ENCODE measurements at places on chromosomes 7 and 10.

DNA sequence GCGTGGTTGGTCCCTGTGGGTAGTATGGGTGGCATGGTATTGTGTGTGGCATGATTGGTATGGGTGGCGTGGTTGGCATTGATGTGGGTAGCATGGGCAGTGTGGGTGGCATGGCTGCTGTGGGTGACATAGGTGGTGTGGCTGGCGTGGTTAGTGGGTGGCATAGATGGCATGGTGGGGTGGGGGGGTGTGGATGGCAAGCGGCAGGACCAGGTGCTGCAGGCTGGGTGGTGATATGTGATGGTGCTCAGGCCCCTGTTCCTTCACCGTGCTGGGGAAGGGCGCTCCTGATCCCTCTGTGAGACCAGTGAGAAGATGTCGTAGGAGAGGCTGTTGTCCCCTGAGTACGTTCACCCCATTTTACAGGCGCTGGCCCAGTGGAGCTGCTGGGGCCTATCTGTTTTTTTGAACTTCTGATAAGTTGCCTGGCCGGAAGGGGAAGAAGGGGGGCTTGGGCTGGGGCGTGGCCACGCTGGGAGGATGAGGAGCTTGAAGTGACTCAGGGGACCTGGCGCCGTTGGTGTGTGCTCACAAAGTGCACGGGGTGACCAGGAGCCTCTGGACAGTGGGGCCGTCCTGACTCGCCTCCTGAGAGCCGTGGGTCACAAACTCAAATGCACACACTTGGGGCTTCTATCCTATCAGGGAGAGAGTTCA lies 17.5 kb downstream of the INPP5A start:
- peak; percentile 56 for DNase-seq

- no peak for DNase-seq
Measured at GRCh38 chr10:100800931-100801330, 55.5 kb downstream of the PAX2 start.

DNA sequence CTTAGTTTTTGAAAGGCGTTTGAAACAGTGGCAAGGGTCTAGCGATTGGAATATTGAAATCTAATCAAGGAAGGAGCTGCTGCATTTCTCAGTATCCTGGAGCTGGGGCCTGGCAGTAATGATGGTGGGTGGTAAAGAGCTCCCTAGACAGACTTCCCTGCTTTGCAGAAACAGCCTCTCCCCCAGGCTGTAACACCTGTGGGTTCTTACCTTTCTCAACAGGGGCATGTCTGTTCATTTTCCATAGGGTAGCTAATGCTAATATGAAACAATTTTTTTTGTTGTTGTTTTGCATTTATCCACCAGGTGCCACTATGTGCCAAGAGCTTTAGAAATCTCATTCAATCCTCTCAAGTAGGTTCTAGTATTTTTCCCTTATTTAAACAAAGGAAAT lies 345.5 kb downstream of the REEP3 start:
- DNase-seq: no peak

GRCh38 chr10:60914690-60915141 lies 29.3 kb downstream of the RHOBTB1 start:
- no peak for DNase-seq

DNA sequence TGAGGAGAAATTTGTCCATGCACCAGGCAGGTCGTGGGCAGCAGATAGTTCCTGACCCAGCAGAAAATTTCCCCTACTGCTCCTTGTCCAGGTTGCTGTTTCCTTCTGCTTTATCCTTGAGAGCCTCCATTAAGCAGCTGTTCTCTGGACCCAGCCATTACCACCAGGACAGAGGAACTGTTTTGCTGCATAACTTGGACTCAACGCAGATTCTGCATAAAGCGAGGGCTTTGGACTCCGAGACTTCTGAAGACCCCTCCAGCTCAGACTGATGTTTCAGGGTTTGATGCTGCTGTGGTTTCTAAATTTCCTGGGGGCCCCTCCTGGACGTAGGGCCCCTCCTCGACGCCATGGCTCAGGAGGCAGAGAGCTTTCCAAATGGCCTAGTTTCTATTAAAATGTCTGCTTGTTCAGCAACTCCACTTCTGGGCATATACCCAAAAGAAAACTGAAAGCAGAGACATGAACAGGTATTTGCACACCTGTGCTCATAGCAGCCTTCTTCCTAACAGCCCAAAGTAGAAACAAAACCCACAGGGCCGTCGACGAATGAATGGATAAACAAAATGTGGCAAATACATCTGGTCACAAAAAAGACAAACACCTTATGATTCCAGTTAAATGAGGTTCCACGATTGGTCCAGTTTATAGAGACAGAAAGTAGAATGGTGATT lies 28.3 kb upstream of the LMTK2 start:
- DNase-seq: no peak

GRCh38 chr10:92834331-92834730 lies 14.0 kb upstream of the EXOC6 start:
- no peak for DNase-seq

DNA sequence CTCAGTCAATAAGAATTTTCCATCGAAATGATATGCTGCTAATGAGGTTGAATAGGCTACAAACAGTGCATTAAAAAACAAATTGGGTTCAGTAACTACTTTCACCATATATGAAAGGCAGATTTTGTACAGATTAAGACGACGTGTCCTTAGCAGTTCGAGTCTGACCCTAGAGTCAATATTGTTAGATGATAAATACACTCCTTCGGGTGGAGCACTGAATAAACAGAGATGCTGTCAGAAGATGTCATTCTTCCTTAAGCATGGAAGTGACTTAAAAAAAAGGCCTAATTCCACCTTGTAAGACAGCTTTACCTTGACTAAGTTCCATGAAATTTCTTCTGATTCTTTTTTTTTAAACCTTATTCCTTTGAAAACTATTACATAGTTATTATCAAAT lies 5.8 kb upstream of the AGR2 start:
- no peak for DNase-seq

- no peak for DNase-seq
Measured at GRCh38 chr7:44132039-44132438, 8.7 kb upstream of the POLD2 start.

- no peak for DNase-seq
Measured at GRCh38 chr7:158812684-158813083, 16.6 kb downstream of the ESYT2 start.

GRCh38 chr7:74619235-74619860 lies 38.2 kb upstream of the GTF2I start:
- DNase-seq: no peak

DNA sequence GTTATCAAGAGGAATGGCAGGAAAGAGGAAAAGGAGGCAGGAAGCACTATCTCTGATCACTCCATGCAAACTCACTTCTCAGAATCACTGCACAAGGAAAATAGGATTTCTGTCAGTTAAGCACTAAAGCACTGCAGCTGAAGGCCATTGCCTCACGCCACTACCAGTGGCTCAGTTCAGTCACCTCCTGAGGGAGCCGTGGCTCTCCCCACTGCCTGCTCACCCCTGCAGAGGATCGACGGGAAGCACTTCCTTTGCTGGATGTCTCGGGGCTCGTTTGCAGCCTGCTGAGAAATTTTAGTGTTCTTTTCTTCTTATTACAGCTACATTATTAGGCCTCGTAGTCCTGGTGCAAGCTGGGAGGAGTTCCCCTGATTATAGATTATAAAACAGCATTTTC lies 90.1 kb upstream of the ADCY1 start:
- DNase-seq: no peak

- DNase-seq: peak; percentile 4
Measured at GRCh38 chr10:24503461-24504320, 220.0 kb downstream of the ARHGAP21 start.

- DNase-seq: no peak
Measured at GRCh38 chr7:768881-769504, 41.9 kb upstream of the PRKAR1B start.

- DNase-seq: no peak
Measured at GRCh38 chr7:37462138-37462537, 13.5 kb upstream of the ELMO1 start.

DNA sequence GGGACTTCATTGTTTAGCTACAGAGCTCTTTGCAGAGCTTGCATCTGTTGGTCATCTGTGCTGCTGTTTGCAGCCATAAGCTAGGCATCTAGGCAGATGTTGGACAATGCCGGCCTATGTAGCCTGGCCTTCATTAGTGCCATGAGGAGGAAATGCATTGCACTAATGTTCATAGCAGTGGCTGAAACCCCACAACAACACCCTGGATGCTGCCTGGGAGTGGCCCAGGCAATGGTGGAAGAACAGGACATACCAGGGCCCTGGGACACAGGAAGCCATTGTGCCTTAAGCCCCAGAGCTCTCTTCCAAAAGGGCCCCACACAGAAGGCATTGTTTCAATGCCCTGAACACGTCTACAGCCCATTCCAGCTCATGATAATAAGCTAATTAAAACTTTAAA lies 131.5 kb upstream of the LYZL1 start:
- no peak for DNase-seq

DNA sequence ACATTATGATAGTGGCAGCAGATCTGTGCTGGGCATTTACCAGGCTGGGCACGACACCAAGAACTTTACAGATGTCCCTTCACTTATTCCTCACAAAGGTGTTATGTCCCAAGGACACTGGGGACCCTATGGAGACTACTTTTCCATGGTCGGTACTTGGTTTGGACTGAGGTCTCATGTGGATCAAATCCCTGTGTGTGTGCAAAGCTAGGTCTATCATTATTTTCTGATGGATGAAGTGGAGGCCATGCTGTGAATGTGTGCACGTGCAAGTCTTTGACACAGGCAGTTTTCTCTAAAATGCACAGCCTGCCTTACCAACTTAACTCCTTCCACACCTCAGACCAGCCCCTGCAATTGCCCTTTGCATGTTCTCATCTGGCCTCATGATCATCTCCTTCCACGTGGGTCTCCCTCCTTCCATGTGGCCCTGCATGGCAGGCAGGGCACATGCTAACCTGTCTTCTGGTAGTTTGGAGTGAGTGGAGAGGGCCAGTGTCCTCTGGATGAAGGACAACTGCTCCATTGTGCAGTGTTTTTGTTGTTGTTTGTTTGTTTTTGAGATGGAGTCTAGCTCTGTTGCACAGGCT lies 16.0 kb upstream of the ZNF273 start:
- DNase-seq: no peak
